Naive thymus-derived CD8-positive, alpha-beta T cell (primary cell): ENCODE measurements at places on chromosomes 12 and 14. TPM values are rescaled to one million over a fixed set of nuclear protein-coding genes. Genes with fewer than 3 reads are reported as not detected.

HVCN1 gene
- 21.2 TPM for total RNA-seq

SLC25A47 gene
- total RNA-seq: not detected

TSPAN8 gene
- total RNA-seq: not detected

IL26 gene
- not detected for total RNA-seq

DNA sequence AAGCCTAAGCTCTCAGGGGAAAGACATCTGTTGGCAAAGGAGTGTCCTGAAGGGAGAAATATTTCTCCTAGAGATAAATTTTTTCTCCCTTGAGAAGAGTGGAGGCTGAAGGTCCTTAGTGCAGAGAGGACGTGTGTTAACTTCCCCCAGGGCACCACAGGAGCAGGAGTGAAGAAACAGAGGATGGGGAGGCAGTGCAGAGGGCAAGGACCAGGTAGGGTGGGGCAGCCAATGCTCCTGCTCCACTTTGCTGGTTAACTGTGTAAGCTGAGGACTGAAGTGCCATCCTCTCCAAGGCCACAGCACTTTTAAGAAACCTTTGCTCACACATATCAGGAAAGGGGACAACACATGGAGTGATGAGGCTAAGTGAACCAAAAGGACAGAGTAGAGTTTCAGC, 4.0 kb downstream of the L3HYPDH start:
- no peak for DNase-seq

DNA sequence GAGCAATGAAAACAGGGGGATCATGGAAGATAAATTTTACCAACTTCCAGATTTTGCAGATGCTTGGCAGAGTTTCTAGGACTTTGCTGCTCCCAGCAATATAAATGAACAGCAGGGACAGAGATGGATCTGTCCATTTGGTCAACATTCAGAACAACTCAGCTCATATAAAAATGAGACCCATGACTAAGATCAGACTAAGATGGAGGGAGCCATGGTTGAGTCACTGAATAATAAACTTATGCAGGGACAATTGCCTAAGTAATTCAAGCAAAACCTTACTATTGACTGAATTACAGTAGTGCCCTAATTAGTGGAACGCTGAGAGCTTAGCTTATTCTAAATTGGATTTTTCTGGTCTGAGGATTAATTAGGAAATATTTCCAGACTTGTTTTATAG, 205.1 kb downstream of the SLC5A8 start:
- DNase-seq: no peak

GRCh38 chr12:26696048-26696612, 136.9 kb downstream of the ITPR2 start:
- no peak for DNase-seq

LMNTD1 gene
- not detected for total RNA-seq

- DNase-seq: no peak
Measured at GRCh38 chr12:19957308-19958125, 410.8 kb upstream of the PDE3A start.
